ENCODE measurements at places on chromosomes 13 and 19. TPM values are rescaled to one million over a fixed set of nuclear protein-coding genes. Genes with fewer than 3 reads are reported as not detected.

ATP7B gene
- total RNA-seq: 3.3 TPM

SOHLH2 gene
- 0.77 TPM for total RNA-seq

SOX21 gene
- total RNA-seq: not detected

TIMM29 gene
- total RNA-seq: 27.7 TPM

FCAR gene
- total RNA-seq: not detected

SYT3 gene
- not detected for total RNA-seq

- no peak for DNase-seq
Measured at GRCh38 chr13:78376033-78376432, 227.3 kb downstream of the POU4F1 start.

DNA sequence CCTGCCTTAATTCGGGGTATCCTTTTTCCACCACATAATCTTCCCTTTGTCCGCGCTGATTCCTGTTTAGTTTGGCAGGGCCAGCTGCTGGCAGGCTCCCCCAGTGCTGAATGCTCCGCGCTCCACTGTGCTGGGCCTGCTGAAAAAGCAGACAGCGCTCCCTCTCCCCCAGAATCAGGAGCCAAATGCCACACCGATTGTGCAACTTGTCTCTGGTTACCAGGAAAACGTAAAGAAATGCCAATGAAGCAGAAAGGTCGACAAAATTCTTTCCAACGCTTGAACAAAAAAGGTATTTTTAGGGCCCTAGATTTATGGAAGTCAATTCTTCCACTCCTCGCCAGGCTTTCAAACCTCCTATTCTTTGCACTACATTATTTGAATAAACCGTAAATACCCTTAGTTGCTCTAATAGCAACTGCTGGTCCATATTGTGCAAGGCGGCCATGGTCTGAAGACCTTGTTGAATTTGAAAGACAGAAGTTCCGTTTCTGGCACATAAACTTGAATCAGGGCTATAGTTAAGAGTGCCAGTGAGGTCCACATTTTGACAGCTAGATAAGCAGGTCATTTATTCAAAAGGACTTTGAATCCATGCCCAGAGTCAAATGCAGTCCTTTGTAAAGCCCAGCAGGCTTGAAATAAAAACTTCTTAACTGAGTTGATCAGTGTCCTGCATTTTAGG, 206.7 kb upstream of the RFC3 start:
- peak; percentile 85 for DNase-seq

DNA sequence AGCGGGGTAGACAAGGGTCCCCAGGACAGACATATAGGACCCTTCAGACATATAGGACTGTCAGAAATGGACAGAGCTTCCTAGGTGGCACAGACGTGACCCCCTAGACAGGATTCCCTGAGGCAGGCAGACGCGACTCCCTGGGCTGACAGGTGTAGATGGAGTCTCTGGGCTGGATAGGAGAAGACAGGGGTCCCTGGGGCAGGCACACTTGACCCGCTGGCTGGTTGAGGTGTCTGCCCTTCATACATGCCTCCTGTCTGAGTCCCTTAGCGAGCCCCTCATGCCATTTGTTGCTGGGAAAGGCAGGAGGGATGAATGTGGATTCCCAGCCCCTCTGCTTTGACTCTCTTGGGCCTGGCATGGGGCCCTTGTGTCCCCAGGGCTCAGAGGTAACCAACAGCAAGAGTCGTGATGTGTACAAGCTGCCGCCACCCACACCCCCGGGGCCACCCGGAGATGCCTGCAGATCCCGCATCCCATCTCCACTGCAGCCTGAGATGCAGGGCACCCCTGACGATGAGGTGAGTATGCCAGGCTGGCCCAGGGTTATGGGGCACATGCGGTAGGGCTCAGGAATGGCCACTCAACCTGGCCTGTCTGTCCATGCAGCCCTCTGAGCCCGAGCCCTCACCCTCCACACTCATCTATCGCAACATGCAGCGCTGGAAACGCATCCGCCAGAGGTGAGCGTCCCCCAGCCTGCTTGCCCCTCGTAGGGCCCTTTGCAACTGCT, 3.0 kb downstream of the HSPB6 start:
- no peak for DNase-seq

- peak; percentile 63 for DNase-seq
Measured at GRCh38 chr19:36032251-36033104, at the start of gene CLIP3. TSS of gene CLIP3 (minus strand) at chr19:36032873. CDS start at chr19:36032357, 516 bp downstream.
